ENCODE measurements at places on chromosomes 4 and X.

GRCh38 chr4:124386648-124387047 is 325.9 kb downstream of the ANKRD50 start:
- H3K4me3 ChIP-seq: no peak overlapping the region
- no peaks in the 10 kb centered on the region for H3K36me3 ChIP-seq
- no peak for DNase-seq
- H3K27me3 ChIP-seq: no peaks in the 10 kb centered on the region
- H3K27ac ChIP-seq: no peak overlapping the region

GRCh38 chr4:180960743-180961401 is 1282.3 kb upstream of the TENM3 start:
- H3K36me3 ChIP-seq: no peaks in the 10 kb centered on the region
- H3K4me1 ChIP-seq: no peaks in the 10 kb centered on the region
- no peak for DNase-seq
- H3K27me3 ChIP-seq: no peaks in the 10 kb centered on the region
- no peak overlapping the region for H3K27ac ChIP-seq

- DNase-seq: no peak
- peaks cover 15% of the 10 kb centered on the region for H3K36me3 ChIP-seq
- no peak overlapping the region for H3K27ac ChIP-seq
- H3K4me1 ChIP-seq: no peaks in the 10 kb centered on the region
- no peaks in the 10 kb centered on the region for H3K27me3 ChIP-seq
Observed at GRCh38 chr4:139330283-139330682, 28.0 kb upstream of the NDUFC1 start.

DNA sequence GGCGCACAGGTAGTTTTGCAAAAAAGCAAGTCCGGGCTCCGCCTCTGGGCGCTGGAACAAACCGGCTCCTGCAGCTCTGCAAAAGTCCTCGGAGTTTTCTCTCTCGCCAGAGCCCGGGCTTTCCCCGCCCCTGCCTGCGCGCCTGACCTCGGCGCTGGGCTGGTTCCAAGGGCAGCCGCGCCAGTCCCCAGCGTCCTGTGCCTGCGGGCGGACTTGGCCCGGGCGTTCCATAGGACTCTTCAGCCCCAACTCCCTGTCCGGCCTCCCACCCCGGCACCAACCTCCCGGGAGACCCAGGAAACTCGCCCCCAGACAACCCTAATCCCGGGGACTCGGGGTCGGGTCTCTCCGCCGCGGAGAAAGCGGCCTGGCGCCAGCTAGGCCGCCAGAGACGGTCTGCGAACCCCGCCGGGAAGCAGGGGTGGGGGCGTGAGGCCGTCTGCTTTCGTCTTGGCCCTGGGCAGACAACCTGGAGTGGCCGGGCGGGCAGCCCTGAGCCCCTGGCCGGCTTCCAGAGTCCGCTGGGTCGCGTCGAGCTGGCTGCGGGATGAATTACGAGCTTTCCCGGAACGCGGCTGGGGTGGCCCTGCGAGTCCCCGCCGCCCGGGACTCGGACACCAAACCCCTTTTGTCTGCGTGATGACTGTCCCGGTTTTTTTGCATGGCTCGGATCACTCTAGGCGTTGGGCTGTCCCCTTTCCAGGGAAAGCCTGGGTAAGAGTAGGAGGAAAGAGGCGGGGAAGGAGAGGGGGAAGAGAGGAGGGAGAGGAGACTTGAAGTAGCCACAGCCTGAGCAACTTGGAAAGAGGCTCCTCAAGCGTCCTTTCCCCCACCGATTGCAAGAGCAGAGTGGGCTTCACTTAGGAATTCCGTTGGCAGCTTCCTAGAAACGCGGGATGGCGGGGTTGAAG is 916 bp downstream of the MXRA5 start:
- peak overlapping the region; percentile 37 for H3K4me3 ChIP-seq
- H3K27ac ChIP-seq: peak overlapping the region; percentile 44
- H3K27me3 ChIP-seq: peaks cover 17% of the 10 kb centered on the region

GRCh38 chrX:38803588-38804431 is 2.6 kb downstream of the MID1IP1 start:
- DNase-seq: peak; percentile 84
- H3K4me3 ChIP-seq: peak overlapping the region; percentile 96
- peak overlapping the region; percentile 90 for H3K27ac ChIP-seq
- peaks cover 7% of the 10 kb centered on the region for H3K4me1 ChIP-seq
- no peaks in the 10 kb centered on the region for H3K36me3 ChIP-seq

- H3K27me3 ChIP-seq: no peaks in the 10 kb centered on the region
- DNase-seq: no peak
- H3K36me3 ChIP-seq: no peaks in the 10 kb centered on the region
- H3K4me3 ChIP-seq: no peak overlapping the region
- no peak overlapping the region for H3K27ac ChIP-seq
Observed at GRCh38 chr4:7348946-7349900, 85.5 kb downstream of the PSAPL1 start.

DNA sequence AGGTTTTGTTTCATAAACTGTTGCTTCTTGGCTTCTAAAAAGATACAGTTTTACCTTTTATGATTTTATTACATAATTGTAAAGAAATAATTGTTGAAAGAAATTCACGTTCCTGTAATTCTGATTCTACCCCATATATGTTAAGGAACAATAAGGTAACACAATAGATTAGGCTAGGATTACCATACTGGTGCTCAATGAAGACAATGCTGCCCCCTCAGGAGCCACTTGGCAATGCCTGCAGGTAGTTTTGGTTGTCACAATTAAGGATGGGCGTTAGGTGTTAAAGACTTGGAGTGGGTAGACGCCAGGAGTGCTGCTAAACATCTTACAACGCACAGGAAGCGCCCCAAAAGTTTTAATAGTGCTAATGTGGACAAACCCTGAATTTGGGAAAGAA is 133.2 kb downstream of the NLGN4X start:
- no peak for DNase-seq
- no peaks in the 10 kb centered on the region for H3K36me3 ChIP-seq
- no peak overlapping the region for H3K4me3 ChIP-seq
- H3K27me3 ChIP-seq: no peaks in the 10 kb centered on the region
- no peaks in the 10 kb centered on the region for H3K4me1 ChIP-seq

DNA sequence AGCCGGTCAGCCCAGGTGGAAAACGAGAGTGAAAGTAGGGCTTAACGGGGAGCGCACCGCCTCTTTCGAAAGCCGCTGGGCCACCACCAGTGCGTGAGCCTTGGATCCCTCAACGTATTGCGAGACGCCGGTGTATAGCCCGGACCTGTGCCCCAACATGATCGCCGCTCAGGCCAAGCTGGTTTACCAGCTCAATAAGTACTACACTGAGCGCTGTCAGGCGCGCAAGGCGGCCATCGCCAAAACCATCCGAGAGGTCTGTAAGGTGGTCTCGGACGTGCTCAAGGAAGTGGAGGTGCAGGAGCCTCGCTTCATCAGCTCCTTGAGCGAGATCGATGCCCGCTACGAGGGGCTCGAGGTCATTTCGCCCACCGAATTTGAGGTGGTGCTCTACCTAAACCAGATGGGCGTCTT is 929 bp downstream of the MAB21L2 start:
- H3K4me1 ChIP-seq: no peaks in the 10 kb centered on the region
- no peak for DNase-seq
- H3K27me3 ChIP-seq: peaks cover 10% of the 10 kb centered on the region
- H3K36me3 ChIP-seq: peaks cover 18% of the 10 kb centered on the region

DNA sequence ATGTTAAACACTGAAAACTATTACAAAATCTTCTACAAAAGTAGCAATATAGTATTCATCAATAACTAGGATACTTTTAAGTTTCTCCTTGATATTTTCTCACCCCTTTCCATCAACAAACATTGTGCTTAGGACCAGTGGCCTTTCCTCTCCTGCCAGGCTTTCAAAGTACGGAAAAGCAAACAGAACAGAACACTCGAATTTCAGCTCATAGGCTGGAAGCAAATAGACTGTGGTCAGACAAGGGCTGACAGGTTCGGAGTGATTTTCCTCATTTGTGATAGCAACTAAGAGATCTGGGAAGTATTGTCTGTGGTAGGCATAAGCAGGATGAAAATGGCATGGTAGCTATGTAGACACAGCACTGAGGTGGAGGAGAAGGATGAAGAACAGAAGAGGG is 68.6 kb upstream of the SORBS2 start:
- no peak overlapping the region for H3K4me3 ChIP-seq
- DNase-seq: no peak
- H3K36me3 ChIP-seq: no peaks in the 10 kb centered on the region
- H3K4me1 ChIP-seq: no peaks in the 10 kb centered on the region
- no peak overlapping the region for H3K27ac ChIP-seq
- H3K27me3 ChIP-seq: no peaks in the 10 kb centered on the region

Data from large intestine (tissue), 12 donors.